Stimulated activated CD4-positive, alpha-beta T cell treated with anti-CD3 and anti-CD28 coated beads, Interleukin-15, amount 100 ng/mL, for 1 hour (primary cell): ENCODE measurements at places on chromosomes 3 and 15.

DNA sequence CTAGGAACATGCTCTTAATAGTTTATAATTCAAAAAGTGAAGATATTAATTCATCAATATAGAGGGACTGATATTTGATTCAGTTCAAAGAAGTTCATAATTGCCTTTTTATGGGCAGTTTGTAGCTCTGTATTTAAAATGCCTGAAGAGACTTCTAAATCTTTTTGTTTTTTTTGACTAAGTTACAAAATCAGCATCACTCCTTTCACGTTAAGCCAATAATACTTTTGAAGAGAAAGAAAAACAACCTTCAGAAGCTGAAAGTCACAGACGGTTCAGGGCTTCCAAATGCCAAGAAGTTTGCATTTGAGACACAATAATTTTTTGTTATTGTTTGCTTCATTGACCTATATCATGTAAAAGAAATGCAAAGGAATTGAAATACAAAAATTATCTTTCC is 394.6 kb upstream of the NR2F2 start:
- DNase-seq: no peak

- DNase-seq: no peak
Measured at GRCh38 chr3:42511736-42512135, 9.3 kb downstream of the VIPR1 start.

DNA sequence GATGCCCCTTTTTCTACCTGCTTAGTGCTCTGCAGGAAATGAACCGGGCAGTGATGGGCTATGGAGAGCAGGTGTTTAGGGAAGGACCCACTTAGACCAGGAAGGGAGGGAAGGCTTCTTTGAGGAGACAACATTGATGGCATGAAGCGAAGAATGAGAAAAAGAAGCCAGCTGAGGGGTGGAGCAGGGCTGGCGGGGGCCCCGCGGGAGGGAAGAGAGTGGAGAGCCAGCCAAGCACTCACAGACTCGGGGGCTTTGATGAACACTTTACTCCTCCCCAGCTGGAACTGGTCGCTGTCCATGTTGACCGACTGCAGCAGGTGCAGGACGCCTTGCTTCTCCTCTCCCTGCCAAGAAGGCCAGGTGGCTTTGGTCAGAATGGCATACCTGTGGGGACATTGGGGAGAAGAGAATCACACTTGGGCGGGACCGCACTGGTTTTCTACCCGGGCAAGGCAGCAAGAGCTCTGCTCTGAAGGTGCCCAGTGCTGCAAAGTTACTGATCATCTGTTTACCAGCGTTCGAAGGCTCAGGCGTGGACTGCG is 28.4 kb upstream of the LDHAL6B start:
- no peak for DNase-seq

- no peak for DNase-seq
Measured at GRCh38 chr3:123449997-123450604, 1.2 kb upstream of the ADCY5 start.

DNA sequence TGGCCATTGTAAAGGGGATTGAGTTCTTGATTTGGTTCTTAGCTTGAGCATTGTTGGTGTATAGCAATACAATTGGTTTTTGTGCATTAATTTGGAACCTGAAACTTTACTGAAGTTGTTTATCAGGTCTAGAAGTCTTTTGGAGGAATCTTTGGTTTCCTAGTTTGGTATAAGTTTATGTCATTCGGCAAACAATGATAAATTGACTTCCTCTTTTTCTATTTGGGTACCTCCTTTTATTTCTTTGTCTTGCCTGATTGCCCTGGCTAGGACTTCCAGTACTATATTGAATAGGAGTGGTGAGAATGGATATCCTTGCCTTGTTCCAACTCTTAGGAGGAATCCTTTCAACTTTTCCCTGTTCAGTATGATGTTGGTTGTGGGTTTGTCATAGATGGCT is 32.1 kb downstream of the SPESP1 start:
- no peak for DNase-seq

- DNase-seq: no peak
Measured at GRCh38 chr3:50238549-50239026, 2.6 kb downstream of the GNAI2 start.

- DNase-seq: no peak
Measured at GRCh38 chr15:36161771-36162212, 417.6 kb upstream of the CDIN1 start.

DNA sequence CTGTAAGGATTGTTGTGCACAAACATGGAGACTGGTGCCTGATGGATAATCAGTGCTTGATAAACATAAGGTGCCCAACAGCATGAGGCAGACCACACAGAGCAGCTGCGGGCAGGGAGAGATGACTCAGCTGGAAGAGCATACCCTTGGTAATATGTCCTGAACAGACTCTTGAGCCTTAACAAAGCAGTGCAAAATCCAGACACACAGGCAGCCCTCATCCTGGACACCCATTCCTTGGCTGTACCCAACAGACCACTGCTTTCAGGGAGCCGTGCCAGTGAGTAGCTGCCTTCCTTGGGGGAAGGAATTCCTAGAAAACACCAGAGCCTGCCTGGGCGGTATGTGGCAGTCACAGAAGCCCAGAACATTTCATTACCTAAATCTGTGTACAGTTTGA is 156.2 kb downstream of the CLSTN2 start:
- DNase-seq: no peak
